ENCODE measurements at places on chromosomes 3 and 15. TPM values are rescaled to one million over a fixed set of nuclear protein-coding genes. Genes with fewer than 3 reads are reported as not detected.

Gene CTXN2
- not detected for total RNA-seq

DNA sequence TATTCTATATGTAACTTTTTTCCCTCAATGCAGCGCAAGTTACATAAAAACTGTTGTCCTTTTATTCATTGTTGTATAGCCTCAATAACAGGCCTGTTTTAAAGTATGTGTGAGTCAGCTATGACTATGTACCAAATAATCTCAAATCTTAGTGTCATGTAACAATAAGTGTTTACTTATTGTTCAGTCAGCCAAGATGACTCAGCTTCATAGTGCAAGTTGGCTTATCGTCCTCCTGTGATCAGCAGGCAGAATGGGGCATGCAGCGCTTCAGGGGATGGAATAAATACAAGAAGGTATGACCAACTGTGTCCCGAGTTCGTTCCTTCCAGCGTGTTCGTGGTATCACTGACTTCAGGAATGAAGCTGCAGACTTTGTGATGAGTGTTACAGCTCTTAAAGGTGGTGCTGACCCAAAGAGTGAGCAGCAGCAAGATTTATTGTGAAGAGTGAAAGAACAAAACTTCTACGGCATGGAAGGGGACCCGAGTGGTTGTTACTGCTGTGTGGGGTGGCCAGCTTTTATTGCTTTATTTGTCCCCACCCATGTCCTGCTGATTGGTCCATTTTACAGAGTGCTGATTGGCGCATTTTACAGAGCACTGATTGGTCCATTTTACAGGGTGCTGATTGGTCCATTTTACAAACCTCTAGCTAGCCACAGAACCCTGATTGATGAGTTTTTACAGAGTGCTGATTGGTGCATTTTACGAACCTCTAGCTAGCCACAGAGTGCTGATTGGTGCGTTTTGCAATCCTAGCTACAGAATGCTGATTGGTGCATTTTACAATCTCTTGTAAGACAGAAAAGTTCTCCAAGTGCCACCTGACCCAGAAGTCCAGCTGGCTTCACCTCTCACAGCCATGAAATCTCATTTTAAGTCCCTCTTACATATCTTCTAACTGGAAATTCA is 1016.0 kb downstream of the MCTP2 start:
- no peak overlapping the region for H3K27ac ChIP-seq
- DNase-seq: no peak
- H3K4me3 ChIP-seq: no peak overlapping the region
- H3K27me3 ChIP-seq: no peaks in the 10 kb centered on the region
- H3K4me1 ChIP-seq: no peaks in the 10 kb centered on the region
- H3K36me3 ChIP-seq: no peaks in the 10 kb centered on the region

- H3K36me3 ChIP-seq: no peaks in the 10 kb centered on the region
- peaks cover 5% of the 10 kb centered on the region for H3K27me3 ChIP-seq
These were observed 5.3 kb downstream of the FGD5 start for GRCh38 chr3:14823910-14824629.

DNA sequence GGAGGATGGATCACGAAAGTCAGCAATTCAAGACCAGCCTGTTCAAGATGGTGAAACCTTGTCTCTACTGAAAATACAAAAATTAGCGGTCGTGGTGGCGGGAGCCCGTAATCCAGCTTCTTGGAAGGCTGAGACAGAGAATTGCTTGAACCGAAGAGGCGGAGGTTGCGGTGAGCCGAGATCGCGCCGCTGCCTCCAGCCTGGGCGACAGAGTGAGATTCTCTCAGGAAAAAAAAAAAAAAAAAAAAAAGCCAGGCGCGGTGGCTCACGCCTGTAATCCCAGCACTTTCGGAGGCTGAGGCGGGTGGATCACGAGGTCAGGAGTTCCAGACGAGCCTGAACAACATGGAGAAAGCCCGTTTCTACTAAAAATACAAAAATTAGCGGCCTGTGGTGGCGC is 5.0 kb downstream of the EAF2 start:
- no peak overlapping the region for H3K27ac ChIP-seq
- no peak for DNase-seq
- H3K4me3 ChIP-seq: no peak overlapping the region
- peaks cover 12% of the 10 kb centered on the region for H3K4me1 ChIP-seq

Data from CD4-positive, alpha-beta memory T cell (primary cell).